ENCODE measurements at places on chromosomes 16 and 17.

GRCh38 chr16:82979406-82980111 lies 352.8 kb downstream of the CDH13 start:
- no peak overlapping the region for H3K27ac ChIP-seq
- H3K4me3 ChIP-seq, result no peak overlapping the region
- no peaks in the 10 kb centered on the region for H3K27me3 ChIP-seq

GRCh38 chr17:3857261-3858105 lies 11.4 kb upstream of the NCBP3 start:
- H3K27me3 ChIP-seq, result no peaks in the 10 kb centered on the region
- no peak for DNase-seq
- H3K27ac ChIP-seq, result no peak overlapping the region

- H3K36me3 ChIP-seq, result no peaks in the 10 kb centered on the region
- DNase-seq, result no peak
- no peak overlapping the region for H3K4me3 ChIP-seq
Observed at GRCh38 chr16:69820926-69821541, 58.9 kb downstream of the WWP2 start.

DNA sequence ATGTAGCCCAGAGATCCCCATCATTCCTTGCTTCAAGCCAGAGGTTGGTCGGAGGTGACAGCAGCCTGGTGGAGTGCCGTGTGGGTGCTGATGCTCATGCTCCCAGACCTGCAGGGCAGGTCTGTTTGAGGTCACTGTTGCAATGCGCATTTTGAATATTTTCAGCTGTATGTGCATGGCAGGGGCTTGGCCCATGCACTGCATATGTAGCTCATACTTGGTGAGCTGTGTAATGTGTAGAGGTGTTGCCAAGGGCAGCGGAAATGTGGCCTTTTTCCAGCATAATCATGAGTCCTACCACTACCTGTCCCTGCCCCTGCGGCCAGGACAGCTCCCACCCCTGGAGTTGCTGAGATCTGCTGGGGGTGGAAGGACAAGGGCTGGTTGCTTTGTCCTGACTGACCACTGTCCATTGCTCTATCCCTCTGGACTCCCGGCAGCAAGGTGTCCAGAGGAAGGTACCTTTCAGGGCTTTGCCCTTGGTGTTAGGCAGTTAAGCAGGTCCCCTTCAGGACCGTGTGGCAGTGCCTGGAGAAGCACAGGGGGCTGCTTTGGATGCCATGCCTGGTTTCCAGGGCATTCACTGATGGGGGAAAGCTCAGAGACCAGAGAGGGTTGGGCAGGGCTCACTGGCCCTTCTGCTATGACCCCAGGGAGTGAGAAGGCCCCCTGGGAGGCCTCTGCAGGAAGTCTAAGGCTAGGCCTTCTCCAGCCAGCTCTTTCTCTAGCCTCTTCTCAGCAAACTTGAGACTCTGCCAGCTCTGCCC lies 215.2 kb downstream of the NTN1 start:
- no peaks in the 10 kb centered on the region for H3K27me3 ChIP-seq
- no peak overlapping the region for H3K27ac ChIP-seq
- no peak for DNase-seq

DNA sequence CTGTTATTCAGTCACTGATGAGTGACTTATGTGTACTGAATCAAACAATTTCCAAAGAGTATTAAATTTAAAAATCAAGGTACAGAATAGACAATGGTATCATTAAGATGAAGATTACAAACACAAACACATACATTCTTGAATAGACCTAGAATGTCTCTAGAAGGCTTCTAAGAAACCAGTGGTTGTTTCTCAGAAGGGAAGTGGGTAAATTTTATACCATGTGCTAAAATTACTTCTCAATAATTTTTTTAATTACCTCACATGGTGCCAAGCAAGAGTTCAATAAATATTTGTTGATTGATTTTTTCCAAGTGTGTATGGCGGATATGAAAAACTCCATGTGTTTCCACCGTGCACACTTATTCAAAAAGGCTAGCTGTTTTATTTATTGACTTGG lies 6.4 kb downstream of the DYNLRB2 start:
- no peaks in the 10 kb centered on the region for H3K4me1 ChIP-seq
- no peak overlapping the region for H3K4me3 ChIP-seq
- no peaks in the 10 kb centered on the region for H3K36me3 ChIP-seq
- no peak for DNase-seq
- no peak overlapping the region for H3K27ac ChIP-seq

DNA sequence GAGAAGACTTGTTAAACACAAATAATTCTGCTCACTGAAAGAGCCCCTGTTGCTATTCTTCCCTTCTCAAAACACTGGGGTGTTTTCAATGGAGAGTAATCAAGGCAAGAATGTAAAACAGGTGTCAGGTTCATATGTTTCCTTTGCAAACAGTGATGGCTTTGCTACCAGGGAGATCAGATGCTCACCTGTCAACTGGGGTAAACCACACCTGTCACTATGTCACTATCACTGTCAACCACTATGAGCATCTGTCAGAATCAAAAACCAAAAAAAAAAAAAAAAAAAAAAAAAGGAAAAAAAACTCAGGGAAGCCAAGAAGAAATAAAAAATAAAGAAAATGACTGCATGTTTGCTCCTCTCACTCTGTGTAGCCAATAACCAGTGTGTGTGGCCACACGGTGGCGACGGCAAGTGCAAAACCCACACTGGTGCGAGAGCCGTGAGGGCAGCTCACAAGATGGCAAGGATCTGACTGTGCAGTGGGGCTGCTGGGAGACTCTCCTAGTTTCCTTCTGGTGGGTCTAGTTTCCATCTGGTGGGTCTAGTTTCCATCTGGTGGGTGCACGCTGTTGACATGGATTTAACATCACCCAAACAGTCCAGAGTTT lies 22.7 kb downstream of the USP22 start:
- H3K36me3 ChIP-seq, result peaks cover 83% of the 10 kb centered on the region
- H3K4me1 ChIP-seq, result no peaks in the 10 kb centered on the region
- H3K4me3 ChIP-seq, result no peak overlapping the region
- no peaks in the 10 kb centered on the region for H3K27me3 ChIP-seq
- H3K27ac ChIP-seq, result no peak overlapping the region
- DNase-seq, result no peak

GRCh38 chr16:2954656-2955381 lies 9.3 kb upstream of the KREMEN2 start:
- no peaks in the 10 kb centered on the region for H3K27me3 ChIP-seq
- no peaks in the 10 kb centered on the region for H3K36me3 ChIP-seq
- peaks cover 26% of the 10 kb centered on the region for H3K4me1 ChIP-seq
- no peak for DNase-seq
- no peak overlapping the region for H3K4me3 ChIP-seq

Measured in H1 (cell line).